ENCODE measurements at places on chromosomes 11 and 22. TPM values are rescaled to one million over a fixed set of nuclear protein-coding genes. Genes with fewer than 3 reads are reported as not detected.

GRAP2 gene
- 11.8 TPM for polyA plus RNA-seq

TMA7B gene
- polyA plus RNA-seq: 0.78 TPM

ZP1 gene
- not detected for polyA plus RNA-seq

TEAD1 gene
- not detected for polyA plus RNA-seq

UCP3 gene
- 0.19 TPM for polyA plus RNA-seq

All from IgD-negative memory B cell (primary cell).